Activated gamma-delta T cell treated with Interleukin-2 at 50 U/mL for 16 hours (primary cell): ENCODE measurements at places on chromosomes 11 and 22.
A peak's percentile ranks its signal among the peaks of the same experiment; 100 is the strongest.

DNA sequence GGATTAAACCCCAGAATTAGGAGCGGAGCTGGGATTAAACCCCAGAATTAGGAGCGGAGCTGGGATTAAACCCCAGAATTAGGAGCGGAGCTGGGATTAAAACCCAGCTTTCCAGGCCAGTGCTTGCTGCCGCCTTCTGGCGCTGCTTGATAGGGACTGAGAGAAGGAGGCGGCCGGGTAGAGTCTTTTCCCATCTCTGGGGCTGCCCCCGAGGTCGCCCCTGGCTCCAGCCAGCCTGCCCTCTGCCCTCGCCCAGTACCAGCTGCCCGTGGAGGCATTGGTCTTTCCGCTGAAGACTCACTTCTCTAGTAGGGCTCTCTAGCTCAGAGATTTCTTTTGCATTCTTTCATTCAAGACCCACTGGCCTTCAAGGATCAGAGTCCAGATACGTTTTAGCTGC lies 5.2 kb downstream of the TRMU start:
- no peak for DNase-seq

DNA sequence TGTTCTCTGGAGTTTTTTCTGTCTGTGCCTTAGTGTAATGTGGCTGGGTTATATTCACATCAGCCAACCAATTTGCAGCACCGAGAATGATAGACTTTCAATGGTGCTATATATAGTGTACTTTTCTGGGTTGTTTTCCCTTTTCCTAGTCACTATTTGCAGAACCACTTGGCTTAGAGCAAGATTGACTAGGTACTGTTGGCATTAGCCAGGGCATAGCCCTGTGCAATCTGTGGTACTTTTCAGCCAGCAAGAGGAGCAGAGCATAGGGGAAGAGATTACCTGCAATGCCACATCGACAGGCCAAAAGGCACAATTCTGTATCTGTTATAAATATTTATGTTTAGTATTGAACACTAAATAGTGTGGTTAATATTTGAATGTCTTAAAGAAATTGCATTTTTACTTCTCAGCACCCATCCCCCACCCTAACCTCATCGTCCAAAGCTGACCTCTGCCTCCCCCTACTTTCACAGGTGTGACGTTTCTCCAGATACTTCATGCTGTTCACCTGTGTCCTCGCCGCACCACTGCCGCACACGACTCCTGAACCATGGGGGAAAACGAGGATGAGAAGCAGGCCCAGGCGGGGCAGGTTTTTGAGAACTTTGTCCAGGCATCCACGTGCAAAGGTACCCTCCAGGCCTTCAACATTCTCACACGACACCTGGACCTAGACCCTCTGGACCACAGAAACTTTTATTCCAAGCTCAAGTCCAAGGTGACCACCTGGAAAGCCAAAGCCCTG lies 51.4 kb downstream of the MICAL2 start:
- no peak for DNase-seq

DNA sequence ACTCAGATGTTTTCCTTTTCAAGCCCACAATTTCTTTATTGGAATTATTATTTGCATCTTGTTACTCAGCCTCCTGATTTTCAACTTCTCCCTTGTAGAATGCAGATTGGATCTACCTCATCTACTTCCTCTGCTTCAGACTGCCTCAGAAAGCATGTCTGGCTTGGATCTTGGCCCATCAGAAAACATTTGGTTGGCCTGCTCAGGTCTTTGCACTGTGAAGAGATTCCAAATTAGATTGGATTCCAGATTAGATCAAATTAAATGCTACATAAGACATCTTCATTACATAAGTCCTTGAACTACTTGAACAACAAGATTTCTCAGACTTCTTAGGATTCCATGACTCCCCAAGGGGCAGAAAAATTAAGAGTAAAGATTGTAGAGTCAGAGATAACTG lies 358.0 kb downstream of the DLG2 start:
- no peak for DNase-seq

DNA sequence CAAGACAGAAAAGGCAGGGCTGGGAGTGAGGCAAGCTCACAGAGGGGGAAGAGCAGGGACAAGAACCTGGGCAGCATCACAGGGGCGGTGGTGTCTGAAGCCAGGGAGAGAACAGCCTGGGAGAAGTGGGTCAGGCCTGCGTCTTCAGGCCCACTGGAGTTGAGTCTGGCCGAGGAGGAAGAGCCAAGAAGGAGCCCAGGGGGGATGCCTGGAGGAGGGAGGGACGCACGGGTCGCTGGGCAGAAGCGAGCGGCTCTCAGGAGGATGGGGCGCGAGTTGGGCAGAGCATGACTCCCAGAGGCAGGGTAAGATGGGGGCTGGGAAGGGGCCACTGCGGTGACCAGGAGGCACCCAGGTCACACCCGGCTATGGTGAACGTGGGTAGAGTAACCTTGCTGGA lies 18.5 kb downstream of the LRFN4 start:
- DNase-seq: no peak

DNA sequence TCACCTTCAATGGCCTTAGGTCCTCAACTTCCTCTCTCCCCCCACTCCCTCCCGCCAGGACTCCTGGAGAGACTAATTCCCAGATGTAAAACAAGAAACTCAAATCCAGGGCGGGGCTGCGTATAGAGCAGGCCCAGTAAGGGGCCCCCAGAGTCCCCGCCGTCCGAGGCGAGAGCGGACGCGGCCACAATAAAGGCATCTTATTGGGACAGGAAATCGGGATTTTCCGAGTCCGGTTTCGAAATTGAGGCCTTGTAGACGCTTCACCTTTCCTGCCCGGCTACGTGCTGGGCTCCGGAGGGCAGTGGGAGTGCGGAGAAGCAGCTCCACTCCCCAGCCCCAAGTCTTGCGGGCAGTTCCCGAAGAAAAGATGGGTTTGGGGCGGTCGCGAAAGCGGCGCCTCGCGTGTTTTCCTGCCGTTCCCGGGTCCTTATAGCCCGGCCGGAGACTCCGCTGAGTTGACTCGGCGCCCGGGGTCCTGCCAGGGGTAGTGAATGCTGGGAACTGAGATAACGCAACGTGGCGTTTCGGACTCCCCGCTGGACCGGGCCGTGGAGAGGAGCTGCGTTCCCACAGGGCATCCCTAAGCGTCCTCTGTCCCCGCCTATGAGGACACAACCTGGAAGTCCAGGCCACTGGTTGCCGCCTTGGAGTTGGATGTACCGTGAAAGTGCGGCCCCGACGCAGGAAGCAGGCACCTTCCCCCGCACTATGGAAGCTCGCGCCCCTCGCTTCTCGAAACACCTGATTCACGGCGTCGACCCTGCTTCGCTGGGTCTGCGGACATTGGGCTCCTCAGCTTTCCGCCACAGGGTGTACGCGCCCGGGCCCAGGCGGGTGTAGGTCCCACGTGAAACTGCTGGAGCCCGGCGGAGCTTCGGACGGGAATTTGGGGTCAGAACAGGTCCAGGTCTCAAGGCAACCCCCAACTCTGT lies 4.8 kb upstream of the CHRM1 start:
- no peak for DNase-seq

DNA sequence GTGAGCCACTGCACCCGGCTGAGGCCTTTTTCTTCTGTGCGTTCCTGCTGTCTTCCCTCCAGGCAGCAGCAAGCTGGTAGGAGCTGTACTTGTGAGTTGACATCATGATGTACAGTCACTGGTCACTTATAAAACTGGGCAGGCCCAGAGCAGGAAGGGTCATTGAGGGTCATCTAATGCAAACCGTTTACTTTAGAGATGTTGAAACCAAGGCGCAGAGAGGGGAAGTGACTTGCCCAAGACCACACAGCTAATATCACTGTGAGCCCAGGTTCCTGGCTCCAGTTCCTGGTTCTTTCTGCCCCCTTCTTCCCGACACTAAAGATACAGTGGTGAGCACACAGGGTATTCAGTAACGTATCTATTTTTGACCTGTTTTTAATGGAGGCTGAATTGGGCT lies 27.3 kb downstream of the PTPRJ start:
- DNase-seq: no peak

DNA sequence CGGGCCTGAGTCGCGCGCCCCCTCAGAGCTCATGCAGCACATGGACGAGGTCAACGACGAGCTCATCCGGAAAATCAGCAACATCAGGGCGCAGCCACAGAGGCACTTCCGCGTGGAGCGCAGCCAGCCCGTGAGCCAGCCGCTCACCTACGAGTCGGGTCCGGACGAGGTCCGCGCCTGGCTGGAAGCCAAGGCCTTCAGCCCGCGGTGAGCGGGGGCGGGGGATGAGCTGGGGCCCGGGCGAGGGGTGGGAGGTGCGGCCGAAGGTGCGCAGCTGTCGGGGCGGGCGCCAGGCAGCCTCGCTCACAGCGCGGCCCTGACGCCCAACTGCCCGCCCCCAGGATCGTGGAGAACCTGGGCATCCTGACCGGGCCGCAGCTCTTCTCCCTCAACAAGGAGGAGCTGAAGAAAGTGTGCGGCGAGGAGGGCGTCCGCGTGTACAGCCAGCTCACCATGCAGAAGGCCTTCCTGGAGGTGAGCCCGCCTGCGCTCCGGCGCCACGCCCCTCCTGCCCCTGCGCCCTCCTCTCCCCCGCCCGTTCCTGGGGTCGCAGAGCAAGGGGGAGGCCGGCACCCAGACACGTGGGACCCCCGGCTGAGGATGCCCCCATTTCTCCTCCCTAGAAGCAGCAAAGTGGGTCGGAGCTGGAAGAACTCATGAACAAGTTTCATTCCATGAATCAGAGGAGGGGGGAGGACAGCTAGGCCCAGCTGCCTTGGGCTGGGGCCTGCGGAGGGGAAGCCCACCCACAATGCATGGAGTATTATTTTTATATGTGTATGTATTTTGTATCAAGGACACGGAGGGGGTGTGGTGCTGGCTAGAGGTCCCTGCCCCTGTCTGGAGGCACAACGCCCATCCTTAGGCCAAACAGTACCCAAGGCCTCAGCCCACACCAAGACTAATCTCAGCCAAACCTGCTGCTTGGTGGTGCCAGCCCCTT lies 20.5 kb downstream of the EPS8L2 start:
- peak; percentile 54 for DNase-seq

GRCh38 chr11:37333345-37333744 lies 735.3 kb upstream of the RAG2 start:
- no peak for DNase-seq

DNA sequence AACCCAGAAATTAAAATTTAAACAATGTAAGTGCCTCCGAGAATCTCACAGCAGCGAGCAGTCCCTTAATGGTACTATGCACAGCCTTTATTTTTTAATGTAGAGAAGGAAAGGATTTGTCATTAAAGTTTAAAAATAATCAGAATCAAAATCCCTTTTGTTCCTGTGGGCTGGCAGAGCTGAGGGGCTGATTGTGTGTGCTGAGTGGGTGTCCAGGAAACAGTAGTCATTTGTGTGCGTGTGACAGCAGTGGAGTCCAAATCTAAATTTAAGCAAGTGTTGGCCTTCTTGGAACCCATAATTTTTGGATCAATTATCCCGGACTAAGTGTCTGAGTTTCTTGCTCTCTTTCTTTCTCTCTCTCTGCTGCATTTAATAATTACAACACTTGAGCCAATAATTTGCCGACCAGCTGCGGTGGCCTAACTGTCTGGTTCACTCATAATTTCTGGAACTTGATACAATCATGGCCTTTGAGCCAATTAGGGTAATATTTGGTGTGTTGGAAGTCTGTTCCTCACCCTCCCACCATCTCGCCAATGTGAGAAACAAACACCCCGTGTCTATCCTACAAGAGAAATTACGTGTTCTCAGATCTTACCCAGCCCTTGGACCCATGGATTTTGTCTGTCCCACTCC lies 528.0 kb downstream of the SOX6 start:
- no peak for DNase-seq

GRCh38 chr11:67704524-67704923 lies 30.1 kb upstream of the ALDH3B2 start:
- DNase-seq: no peak

- DNase-seq: no peak
Observed at GRCh38 chr22:16717699-16718558, 107.3 kb downstream of the XKR3 start.

DNA sequence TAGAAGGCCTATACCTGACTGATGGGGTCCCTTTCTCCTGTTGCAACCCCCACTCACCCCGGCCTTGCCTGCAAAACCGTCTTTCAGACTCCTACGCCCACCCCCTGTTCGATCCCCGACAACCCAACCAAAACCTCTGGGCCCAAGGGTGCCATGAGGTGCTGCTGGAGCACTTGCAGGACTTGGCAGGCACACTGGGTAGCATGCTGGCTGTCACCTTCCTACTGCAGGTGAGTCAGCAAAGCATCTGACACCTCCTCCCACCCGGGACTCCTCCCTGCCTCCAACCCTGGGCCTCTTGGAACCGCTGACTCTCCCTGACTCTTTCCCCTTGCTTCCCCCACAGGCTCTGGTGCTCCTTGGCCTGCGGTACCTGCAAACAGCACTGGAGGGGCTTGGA lies 1.2 kb downstream of the ROM1 start:
- DNase-seq: no peak

DNA sequence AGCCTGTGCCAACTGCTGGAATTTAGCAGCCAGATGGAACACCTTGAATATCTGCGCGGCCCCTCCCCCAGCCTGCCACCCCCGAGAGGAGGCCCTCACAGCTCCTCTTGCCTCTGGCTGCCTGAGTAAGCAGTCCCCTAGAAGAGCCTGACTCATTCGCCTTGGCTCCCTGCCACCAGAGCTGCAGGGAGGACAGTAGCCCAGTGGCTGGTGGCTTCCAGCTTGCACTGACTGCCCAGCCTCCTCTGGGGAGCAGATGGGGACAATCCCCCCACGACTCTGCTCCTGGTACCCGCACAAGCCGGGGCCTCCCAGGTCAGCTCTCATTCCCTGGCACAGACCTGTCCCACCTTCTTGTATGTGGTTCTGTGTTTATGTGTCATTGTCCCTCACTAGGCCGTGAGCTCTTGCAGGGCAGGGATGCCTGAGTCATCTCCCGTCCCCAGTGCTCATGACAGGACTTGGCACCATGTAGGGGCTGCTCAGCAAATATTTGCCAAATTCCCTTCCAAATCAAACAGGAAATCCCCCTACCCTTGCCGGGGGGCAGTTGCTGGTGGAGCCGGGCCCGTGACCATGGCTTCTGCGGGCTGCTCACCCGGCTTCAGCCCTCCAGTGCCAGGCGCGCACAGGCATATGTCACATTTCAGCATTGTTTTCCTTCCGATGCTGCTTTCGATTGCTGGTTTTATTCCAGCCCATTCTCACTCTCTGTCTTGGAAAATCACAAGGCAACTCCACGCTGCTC lies 43.6 kb downstream of the CACNG2 start:
- no peak for DNase-seq

DNA sequence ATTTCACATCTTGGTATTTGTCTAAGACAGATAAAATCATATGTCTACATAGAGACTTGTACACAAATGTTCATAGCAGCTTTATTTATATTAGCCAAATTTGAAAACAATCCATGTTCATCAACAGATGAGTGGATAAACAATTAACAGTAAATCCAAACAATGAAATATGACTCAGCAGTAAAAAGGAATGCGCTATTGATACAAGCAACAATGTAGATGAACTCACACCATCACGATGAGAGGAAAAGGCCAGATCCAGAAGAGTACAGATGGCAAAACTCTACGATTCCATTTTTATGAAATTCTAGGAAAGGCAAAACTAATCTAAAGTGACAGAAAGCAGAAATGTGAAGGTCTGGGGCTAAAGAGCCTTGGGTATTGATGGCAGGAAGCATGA lies 384.3 kb downstream of the NTM start:
- DNase-seq: no peak

GRCh38 chr11:65445604-65446445 lies 23.2 kb downstream of the NEAT1 start:
- no peak for DNase-seq

- DNase-seq: no peak
Observed at GRCh38 chr11:118735203-118735602, 55.8 kb upstream of the TREH start.
